ENCODE measurements at places on chromosomes 3 and 15.

GRCh38 chr15:60325905-60326304, 71.9 kb downstream of the ANXA2 start:
- DNase-seq: no peak

DNA sequence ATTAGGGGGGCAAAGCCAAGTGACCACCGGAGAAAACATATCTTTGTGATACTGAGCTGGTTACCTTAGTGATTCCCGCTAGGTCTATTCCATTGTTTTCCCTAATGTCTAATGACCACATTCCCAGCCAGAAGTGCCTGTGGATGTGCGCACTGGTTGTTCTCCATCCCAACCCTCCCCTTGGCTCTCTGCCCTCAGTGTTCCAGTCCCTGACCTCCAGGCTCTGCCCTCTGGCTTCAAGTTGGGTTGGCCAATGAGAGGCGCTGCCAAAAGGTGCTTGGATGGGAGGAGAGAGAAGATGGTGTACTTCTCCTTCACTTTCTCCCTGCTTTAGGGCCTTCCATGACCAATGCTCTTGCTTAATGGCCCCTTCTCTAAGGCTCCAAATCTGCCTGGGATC, 2.4 kb downstream of the COLQ start:
- DNase-seq: no peak

- DNase-seq: no peak
These were observed 30.5 kb downstream of the TMED3 start for GRCh38 chr15:79341396-79341795.

- no peak for DNase-seq
These were observed 175.6 kb upstream of the WNT5A start for GRCh38 chr3:55662683-55663082.

DNA sequence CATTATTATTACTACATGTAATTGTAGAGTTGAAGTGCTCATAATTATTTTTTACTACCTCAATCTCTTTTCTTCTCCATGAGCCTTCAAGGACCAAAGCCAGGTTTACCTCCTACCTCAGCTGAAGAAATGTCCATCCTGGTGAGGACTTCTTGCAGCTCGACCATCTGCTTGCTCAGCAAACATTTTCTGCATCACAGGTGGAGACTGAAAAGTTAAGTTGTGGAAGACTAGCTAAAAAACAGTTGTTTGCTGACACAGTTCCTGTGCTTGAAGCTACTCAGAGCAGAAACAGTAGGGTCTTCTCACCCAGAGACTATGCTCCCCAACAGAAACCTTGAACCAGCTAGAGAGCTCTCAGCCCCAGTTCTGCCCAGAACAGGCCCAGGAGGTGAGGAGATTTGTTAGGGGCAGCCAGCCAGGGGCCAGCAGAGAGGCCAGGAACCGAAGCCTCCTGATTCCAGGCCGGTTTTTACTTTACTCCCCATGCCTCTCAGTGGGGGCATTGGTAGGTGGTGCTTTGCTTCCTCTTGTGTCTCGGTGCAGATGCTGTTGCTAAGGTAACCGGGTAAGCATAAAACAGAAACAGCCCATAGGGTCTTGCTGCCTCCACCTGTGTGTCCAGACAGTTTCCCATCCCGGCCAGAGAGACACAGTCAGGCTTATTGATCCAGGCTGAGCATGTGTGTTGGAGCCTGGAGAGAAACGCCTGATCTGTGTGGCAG, 54.9 kb downstream of the CCNL1 start:
- DNase-seq: peak; percentile 44

DNA sequence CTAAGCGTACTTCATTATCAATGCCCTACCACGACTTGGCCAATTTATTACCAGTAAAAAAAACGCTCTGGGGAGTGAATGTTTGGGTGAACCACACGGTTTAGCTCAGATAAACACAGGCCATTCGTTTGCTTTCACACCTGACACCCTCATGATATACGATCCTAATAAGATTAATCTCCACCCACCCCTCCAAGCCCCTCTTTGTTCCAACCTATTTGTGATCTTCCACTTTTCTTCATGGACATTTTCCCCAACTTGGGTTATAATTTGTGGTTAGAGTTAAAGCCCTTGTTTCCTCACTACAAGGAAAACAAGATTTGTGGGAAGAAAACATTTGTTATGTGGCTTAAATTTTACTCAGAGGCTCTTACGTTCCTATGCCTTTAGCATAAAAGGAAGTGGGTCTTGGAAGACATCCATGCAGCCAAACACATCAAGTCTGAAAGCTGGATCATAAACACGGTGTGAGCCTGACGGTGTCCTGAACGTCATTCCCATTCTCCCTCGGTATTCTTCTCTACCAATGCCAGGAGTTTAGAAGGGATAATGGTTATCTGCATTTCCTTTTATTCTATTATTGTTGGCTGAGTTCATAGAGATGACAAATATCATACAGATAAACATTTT, 518.9 kb downstream of the NR2F2 start:
- no peak for DNase-seq

DNA sequence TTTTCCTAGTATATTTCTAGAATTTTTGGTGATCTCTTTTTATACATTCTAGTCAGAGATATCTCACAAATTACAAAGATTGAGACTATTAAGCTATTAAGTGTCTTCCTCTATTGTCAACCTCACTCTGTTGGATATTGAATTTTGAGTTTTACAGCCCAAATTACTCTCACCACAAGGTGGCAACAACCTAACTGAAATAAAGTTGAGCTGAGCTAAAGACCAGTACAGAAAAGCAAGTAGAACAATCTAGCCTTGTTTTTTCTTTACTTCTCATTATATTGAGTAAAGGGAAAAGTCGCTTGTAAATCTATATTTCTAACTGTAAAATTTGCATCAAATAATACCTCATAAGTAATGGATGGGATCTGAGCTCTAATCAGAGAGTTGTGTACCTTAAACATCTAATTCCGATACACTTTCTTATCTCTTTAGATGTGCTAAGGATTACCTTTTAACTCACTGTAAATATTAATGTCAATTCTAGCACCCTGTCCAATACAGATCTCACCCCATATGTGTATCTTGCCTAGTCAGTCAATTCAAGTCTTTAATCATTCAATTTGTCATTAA, 13.6 kb upstream of the COMMD2 start:
- DNase-seq: no peak

DNA sequence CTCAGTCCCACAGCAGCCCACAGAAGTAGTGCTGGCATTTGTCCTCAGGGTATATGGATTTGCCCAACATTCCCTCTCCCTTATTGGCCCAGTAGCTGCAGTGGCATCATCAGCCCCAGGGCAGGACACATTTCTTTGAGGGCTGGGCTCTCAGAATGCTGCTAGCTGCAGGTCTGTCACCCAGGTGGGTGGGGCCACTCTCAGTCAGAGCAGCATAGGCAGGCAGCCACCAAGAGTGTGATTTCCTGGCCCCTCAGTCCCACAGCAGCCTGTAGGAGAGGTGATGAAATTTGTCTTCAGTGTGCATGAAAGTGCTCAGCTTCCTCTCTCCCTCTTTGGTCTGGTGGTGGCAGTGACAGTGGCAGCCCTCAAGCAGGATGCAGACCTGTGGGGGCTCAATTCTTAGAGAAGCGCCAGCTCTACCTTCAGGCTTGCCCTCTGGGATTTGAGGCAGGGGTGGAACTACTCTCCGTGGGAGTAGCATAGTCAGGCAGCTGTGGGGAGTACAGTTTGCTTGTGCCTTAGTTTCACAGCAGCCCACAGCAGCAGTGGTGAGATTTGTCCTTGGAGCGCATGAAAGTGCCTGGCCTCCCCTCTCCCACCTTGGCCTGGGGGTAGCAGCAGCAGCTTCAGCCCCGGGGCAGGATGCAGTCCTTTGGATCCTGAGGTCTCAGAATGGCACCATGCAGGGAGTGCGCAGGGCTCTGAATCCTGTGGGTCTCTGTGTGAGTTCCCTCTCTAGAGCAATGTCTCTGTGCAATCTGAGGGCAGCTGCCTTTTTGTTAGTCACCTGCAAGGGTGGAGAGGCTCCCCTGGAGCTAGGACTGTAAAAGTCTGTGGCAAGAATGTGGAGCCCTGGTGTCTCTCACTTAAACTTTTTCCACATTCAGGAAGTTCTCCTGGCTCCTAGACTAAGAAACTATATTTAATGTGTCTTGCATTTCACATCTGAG, 1229.1 kb downstream of the ROBO2 start:
- no peak for DNase-seq

DNA sequence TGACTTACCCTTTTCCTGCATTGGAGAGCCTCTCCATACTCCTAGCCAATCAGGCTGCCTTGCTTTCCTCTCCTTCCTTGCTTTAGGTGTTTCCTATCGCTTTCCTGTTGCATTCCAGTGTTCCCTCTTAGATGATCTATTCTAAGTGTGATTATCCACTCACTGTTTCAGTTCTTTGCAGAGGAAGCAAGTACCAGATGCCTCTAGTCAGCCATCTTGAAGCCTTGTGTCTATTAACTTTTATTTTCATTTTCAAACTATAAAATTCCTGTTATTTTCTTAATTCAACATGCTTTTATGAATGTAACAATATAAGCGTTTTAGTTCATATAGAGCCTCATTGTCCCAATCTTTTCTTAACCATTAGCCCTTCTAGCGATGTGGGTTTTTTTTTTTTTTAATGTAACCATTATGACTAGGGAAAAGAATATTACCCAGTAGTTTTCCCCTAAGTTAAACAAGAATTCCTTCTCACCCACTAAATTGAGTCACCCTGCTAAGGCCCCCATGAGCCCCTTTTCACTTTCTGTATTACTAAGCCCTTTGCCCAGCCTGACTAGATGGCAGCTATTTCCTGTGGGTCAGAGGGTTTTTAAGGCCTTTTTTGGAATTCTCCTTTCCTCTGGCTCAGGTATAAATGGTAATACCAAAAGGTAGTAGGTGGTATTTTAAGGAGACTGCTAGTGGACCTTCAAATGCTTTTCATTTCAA, 229.4 kb upstream of the CTNNB1 start:
- no peak for DNase-seq

GRCh38 chr15:101004986-101005747, 86.0 kb downstream of the LRRK1 start:
- no peak for DNase-seq
